ENCODE measurements at places on chromosomes 12 and 14.
A peak's percentile ranks its signal among the peaks of the same experiment; 100 is the strongest.

DNA sequence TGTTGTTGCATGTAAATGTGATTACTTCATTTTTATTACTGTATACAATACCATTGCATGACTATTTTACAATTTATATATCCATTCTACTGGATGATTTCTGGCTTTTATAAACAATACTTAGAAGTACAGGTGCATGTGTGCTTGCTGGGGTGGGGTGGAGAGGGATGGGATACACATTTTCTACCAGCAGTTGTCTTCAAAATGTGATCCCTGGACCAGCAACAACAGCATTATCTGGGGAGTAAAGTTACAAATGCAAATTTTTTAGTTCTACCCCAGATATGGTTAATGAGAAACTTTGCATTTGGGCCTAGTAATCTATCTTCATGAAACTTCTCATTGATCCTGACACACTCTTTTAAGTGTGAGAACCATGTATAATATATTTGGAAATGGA lies 905.4 kb upstream of the ATXN7L3B start:
- no peak for DNase-seq

DNA sequence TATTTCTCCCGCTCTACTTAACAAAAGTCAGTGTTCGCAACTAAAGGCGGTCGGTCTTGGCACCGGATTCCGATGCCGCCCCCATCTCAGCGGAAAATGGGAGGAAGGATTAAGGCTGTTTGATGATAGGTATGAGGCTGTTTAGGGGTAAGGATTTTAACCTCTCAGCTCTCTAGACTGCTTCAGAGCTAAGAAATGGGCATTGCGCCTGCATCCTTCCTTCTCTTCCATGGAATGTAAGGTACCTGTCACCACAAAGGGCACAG lies 1.4 kb downstream of the COCH start:
- no peak for DNase-seq

DNA sequence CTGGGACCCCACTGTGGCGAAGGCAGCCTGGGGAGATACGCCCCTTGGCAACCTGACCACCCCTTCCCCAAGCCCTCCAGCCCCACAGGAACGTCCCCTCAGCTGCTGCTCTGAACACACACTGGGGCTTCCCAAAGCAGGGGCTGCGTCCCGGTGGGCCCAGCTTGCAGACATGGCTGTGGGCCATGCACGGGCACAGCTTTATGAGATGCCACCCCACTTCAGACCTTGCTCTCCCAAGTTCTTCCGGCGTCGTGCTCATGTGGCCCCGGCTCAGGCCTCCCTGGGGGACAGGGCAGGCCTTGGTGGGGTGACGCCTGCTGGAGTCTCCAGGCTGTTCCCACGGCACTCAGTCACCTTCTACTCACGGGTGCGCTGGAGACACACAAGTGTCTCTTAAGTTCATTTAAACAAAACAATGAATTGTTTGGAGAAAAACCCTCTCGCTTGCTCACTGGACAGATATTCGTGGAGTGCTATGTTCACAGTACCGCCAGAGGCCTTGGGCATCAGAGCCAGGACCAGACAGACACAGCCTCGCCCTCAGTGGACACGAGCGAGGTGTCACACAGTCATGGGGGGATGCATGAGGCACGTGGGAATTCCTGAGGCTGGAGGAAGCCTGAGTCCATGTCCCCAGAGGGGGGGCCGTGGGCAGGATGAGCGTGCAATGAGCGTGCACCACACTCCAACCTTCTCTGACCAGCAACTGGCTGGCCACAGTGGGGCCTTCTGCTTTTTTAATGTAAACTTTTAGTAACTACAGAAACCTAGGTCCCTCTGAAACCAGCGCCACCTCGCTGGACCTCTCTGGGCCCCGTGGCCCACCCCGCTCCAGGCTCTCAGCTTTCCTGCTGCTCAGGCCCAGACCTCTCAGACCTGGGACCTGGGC lies 4.3 kb downstream of the GALNT9 start:
- no peak for DNase-seq

- DNase-seq: no peak
These were observed 69.3 kb upstream of the SCN8A start for GRCh38 chr12:51521554-51522276.

GRCh38 chr12:85616201-85616600 lies 220.0 kb downstream of the RASSF9 start:
- DNase-seq: no peak

DNA sequence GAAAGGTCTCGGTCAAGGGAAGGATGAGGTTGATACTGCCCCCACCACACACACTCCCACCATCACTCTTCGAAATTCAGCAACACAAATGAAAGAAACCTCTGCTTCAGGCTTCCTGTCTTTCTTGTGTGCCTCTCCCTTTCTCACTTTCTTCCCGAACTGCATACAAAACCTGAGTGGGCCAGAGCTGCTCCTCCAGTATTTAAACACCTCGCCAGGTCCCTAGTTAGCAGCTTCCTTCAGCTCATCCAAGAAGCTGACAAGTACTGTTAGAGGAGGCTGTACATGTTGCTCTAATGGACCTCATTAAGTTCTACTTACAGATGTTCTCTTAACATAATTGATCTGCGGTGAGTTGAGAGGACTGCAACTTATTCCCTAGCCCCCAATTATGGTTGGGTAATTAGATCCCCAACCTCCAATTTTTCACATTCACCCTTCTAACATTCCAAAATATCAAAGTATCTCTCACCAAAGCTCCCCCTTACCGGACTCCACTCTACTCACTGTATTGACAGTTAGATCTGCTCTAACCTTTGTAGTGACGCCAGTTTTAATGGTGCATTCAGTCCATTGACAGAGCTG lies 4.1 kb upstream of the LMO3 start:
- DNase-seq: no peak

DNA sequence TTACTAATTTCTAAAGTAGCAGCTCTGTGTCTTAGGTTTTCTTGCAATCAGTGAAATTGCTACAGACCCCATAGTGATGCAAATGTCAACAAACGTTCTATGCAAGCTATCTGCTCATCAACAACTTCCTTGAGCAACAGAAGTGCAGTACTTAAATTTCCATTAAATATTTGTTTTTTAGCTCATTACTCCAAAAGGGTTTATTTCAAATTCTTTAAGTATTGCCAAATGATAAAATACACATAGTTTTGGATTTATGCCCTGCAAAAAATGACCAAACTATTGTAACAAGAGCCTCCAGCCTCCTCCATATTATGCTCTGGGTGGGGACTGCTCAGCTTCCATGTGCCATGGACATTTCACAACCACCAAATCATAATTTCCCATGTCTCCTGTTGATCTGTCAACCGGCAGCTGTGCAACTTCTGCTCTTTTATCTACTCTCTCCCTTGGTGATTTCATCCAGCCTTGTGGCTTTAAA lies 4.4 kb downstream of the BDKRB1 start:
- no peak for DNase-seq

DNA sequence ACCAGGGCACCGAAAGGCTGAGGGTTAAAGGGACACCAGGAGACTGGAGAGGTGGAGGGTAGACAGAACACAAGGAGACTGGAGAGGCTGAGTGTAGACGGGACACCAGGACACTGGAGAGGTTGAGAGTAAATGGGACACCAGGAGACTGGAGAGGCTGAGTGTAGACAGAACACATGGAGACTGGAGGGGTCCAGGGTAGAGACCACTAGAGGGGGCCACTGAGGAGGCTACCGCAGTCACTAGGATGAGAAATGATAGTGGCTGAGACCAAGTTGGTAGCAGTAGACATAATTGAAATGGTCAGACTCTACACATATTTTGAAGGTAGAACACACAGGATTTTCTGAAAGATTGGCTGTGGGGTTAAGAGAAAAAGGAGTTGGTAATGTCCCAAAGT lies 68.2 kb downstream of the PAH start:
- DNase-seq: no peak

DNA sequence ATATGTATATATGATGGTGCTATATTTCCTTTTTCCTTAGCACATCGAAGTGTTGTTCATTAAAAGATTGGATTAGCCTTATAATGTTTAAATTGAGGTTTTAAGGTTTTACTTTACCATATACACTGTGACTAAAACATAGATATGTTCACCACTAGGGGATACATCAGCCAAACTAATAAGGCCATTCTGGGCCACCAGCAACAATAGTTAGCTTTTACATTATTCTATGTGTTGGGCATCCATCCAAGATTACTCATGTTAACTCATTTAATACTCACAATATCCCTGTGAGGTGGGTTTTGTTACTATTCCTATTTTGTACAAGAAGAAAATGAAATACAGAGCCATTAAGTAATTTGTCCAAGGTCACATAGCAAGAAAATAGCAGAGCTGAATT lies 202.6 kb upstream of the AVPR1A start:
- no peak for DNase-seq

GRCh38 chr12:24661657-24662096 lies 287.2 kb downstream of the BCAT1 start:
- DNase-seq: no peak

- DNase-seq: no peak
These were observed 83.6 kb downstream of the EPS8 start for GRCh38 chr12:15705606-15706005.

DNA sequence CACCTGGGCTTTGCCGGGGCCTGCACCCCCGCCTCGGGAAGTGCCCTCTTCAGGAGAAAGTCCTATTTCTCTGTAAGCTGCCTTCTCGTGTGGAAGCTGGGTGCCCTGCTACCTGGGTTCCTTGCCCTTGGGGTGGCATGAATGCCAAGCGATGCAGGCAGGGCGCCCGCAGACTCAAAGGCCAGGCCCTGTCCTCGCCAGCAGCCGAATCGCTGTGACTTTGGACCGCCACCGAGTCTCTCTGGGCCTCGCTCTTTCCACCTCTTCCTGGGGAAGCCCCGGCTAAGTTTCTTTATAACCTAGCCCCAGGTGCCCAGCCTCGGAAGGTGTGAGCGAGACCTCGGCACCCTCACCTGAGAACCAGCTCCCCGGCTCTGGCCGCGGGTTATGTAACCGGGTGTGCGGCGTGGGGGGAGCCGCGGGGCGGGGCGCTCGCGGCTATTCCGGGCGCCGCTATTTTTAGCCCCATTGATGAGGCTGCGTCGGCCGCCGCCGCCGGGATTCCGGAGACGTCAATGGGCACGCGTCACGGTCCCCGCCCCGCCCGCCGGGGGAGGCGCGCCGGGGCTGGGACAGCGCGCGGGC lies 14.6 kb upstream of the NR4A1 start:
- peak; percentile 96 for DNase-seq

- no peak for DNase-seq
These were observed 127.4 kb downstream of the MGST1 start for GRCh38 chr12:16474801-16475200.

DNA sequence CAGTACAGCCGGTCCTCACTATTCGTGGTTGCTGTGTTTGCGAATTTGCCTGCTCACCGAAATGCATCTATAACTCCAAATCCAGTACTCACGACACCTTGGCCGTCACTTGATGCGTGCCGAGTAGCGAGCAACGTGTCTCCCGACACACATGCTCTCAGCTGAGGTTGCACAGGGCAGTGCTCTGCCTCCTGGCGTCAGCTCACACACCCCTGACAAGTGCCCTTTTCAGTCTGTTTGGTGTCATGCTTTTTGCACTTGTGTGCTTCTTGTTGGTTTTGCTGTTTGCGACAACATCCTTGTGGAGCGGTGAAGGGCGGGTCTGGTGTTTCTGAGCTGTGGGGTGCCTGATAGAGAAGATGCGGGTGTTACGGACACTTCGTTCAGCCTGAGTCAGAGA lies 110.4 kb upstream of the RFLNA start:
- DNase-seq: peak; percentile 45

Measured in kidney (tissue), 22 donors.